ENCODE measurements at places on chromosomes 4 and X. TPM values are rescaled to one million over a fixed set of nuclear protein-coding genes. Genes with fewer than 3 reads are reported as not detected.

Gene C4orf50
- total RNA-seq = 1.2 TPM

Gene MAGEB17
- total RNA-seq = not detected

Gene DRP2
- total RNA-seq = 1.1 TPM

Gene PDGFRA
- 60.1 TPM for total RNA-seq

Gene PRSS12
- 0.45 TPM for total RNA-seq

Gene GRIA2
- total RNA-seq = 1.8 TPM

Gene NAT8L
- total RNA-seq = not detected

Gene EREG
- not detected for total RNA-seq

Gene FIP1L1
- total RNA-seq = 28.0 TPM

All from stomach (tissue), 19 donors.